Stimulated activated CD4-positive, alpha-beta T cell treated with anti-CD3 and anti-CD28 coated beads, Interleukin-4, amount 100 ng/mL, for 48 hours (primary cell): ENCODE measurements at places on chromosomes 6 and 20.

- no peak for DNase-seq
Observed at GRCh38 chr20:46563860-46564221, 13.4 kb upstream of the OCSTAMP start.

DNA sequence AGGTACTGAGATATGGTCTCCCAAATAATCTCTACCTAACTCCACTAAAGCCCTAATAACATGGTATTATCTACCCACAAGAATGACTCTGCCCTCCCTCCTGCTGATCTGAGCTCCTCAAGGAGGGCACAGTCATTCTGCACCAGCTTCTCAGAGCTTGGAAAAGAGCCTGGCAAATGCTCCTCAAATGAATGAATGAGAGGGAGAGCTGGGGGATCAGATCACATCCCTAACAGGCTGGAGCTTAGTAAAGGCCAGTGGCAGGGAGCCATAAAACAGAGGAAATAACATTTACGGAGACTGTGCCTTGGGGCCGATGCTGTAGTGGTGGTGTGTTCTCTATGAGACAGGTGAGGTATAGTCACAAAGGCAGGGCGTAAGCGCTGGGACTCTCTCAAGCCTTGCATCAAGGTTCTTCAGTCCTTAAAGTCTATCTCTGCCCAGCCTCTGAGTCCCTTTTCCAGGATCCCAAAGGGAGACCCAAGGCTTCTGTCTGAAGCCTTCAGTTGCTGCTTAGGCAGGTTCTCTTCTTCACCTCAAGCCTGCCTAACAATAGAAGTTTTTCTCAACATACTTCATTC is 7.2 kb upstream of the NNAT start:
- no peak for DNase-seq

GRCh38 chr6:108027594-108027993 is 46.9 kb downstream of the OSTM1 start:
- DNase-seq: no peak

- no peak for DNase-seq
Observed at GRCh38 chr6:99761711-99762110, 155.1 kb downstream of the PRDM13 start.

DNA sequence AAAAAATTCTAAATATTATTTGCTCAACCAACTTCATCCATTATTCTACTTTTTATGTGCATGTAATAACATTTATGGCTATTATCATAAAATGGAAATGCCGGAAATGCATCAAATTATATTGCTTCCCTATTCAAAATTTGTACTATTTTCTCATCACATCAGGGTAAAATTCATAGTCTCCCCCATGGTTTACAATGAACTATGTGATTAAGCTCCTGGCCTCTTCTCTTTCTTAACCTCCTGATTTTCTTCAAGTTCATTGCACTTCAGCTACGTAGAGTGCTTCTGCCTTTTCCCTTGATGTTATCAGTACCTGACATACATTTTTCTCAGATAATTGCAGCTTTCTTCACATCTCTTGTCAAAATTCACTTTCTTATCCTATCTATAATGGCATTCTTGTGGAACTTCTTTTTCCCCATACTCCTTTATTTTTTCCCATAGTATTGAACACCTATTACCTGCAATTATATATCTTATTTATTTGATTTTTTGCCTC is 699.1 kb upstream of the ADGRB3 start:
- DNase-seq: no peak

DNA sequence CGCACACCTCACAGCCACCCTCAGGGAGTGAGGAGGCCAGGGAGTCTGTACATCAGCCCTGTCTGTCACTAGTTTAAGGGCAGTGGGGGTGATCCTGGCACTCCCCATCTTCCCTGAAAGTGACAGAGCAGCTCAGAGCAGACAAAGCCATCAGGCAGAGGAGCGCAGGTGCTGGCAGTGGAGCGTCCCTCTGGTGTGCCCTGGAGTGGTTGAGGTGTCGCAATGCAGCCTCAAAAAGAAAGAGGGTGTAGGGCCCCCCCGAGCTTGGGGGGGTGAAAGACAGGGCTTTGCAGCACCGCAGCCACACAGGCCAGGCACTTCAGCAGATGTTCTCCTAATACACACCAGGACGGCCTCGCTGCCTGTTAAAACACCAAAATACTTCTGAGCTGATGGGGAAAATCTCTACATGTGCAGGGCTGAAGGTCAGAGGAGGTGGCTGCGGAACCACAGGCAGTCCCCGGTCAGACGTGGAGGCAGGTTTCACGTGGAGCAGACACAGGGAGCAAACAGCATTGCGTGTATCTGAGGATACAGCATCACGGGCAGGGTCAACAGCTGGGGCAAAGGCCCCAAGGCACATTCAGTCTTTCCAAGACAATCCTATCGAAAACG is 69.5 kb downstream of the PREX1 start:
- no peak for DNase-seq

GRCh38 chr6:152206072-152206818 is 398.8 kb downstream of the ESR1 start:
- peak; percentile 45 for DNase-seq

DNA sequence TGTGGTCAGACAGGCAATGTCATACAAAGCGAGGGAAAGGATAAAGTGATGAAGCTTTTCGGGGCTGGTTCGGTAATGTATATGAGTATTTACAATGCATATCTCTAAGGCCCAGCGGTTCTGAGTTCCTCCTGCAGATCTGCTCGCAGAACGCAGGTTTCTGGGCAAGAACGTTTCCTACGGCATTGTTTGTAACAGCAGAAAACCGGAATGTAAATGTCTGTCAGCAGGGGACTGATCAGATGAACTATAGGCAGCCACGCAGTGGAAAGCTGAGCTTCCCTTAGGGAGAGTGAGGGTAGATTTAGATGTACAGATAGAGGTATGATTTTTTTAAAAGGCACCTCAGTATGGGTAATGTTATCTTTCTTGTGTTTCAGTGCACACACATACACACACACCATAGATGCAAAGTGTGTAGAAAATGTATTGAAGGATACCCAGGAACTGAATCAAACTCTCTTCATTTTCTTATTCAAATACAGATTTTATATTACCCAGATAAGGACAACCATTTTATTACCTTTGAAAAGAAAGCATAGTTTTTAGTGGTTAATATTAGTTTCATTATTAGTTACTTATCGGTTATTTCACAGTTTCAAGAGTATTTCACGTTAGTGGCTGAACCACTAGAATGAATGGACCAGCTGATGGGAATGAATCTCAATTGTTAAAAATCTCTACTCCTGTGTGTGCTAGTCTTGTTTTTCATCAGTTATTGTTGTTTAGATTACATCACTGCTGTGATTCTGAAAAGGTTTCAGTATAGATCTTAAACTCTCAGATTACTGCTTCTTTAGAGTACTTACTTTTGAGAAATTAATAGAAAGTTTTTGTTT is 56.2 kb downstream of the SNX9 start:
- DNase-seq: no peak

DNA sequence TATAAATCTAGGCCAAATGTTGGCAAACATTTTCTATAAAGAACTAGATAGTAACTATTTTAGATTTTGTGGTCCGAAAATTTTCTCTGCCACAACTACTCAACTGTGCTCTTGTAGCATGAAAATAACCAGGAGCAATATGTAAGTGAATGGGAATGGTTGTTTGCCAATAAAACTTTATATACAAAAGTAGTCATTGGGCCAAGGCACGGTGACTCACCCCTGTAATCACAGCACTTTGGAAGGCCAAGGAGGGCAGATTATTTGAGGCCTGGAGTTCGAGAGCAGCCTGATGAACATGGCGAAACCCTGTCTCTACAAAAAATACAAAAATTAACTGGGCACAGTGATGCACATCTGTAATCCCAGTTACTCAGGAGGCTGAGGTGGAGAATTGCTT is 617.1 kb downstream of the EPM2A start:
- no peak for DNase-seq

- DNase-seq: no peak
Observed at GRCh38 chr20:41047279-41047974, 18.8 kb downstream of the TOP1 start.

DNA sequence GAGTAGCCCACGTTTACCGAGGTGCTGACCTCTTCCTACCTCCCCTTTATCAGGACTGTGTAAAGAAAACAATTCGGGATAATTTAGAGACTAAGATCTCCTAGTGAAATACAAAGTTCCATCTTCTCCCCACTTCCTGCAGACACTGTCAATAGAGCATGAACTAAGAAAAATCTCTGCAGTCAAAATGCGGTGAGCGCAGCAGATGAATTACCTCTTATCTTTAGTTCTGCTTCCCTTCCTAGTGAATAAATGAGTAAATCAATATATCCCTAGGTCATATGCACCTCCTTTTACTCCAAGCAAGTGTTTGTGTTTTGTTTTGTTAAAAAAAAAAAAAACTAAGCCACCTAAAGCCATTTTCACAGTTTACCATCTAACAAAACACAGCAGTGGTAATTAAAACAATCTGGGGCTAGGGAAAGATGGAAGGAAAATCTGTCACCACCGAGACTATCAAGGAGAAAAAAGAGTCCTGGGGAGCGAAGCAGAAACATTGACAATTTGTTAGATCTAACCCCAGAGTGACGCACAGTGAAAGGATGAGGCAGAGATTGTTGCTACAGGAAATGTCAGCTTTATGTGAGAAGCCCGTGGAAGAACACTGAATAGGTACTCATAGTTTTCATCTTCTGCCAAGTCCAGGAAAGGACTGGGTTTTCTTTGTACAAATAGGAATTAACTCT is 159.4 kb upstream of the SPTLC3 start:
- no peak for DNase-seq

GRCh38 chr6:107523054-107523791 is 33.3 kb downstream of the SOBP start:
- DNase-seq: no peak

- DNase-seq: no peak
Observed at GRCh38 chr20:50303573-50304500, 113.2 kb downstream of the CEBPB start.

GRCh38 chr20:35180266-35180665 is 8.4 kb downstream of the PROCR start:
- no peak for DNase-seq

DNA sequence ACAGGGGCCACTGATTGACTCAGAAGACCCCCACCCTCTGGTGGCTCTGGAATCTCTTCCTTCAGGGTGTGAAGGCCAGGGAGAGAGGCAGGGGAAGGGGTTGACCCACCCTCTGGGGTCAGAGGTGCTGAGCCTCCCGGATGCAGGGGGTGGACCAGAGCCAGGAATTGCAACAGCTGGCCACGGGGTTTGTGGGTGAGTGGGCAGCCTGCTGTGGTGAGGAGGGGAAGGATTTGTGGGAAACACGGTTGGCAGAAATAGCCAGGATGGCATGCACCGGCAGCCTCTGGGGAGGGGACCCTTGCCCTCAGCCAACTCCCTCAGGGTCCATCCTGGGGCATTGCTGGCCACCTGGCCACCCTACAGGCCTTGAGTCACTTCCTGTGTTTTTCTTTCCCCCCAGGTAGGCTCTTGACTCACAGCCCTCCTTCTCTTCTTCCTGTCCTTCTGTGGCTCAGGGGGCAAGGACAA is 92.8 kb downstream of the MRPL14 start:
- DNase-seq: no peak

DNA sequence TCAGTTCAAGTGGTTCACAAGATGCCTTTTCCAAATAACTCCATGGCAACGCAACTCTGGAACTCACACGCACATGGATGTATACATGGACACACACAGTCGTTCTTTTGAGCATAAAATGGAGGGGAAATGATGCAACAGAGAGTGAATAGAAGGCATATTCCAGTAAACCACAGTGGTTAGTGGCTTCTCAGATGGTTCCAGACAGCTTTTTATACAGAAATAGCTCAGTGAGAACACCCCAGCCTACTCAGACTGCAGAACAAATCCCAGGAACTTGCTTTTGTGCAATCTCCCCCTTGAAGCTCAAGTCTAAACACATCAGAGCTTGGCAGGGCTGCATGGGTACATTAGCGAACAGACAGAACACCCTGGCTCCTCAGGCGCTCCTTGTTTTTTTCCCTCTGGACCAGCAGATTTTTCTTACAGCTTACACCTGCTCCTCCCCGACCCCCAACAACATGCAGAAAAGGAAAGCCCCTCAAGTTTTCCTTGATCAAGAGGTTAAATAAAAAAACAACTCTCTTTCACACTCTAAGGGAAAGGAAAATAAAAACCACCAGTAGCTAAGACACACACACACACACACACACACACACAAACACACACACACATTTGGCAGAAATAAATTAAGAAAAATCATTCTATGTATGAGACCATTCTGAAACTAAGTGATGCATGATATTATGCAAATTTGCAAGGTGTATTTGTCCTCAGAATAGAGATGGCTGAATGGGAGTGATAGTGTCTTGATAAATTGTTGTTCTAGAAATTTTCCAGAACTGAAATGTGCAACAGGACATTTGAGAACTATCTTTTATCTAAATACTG is 51.2 kb upstream of the RANBP9 start:
- no peak for DNase-seq

DNA sequence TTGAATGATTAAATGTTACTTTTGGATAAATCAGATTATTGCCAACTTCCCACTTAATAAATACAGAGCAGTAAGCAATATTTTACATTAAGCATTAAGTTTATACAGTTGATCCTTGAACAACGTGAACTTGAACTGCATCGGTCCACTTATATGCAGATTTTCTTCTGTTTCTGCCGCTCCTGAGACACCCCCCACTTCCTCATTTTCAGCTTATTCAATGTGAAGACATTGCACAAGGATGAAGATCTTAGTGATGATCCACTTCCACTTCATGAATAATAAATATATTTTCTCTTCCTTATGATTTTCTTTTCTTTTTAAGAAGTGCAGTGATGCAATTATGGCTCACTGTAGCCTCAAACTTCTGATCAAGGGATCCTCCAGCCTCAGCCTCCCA is 167.2 kb downstream of the LINC00237 start:
- DNase-seq: no peak

DNA sequence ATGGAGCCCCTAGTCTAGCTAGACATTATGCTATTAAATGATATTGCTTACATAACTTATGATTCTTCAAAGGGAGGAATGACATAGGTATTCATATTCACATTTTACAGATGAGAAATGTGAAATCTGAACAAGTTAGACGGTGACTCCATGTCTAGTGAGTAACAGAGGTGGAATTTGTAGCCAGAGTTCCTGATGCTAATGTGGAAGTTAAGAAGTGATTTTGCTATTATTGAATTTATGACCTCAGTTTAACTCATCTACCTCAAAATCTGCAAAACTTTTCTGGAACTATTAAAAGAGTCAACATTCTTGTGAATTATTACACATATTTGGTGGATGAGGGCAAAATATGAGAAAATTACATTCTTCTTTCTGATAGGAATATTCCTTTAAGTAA is 347.6 kb upstream of the MMS22L start:
- no peak for DNase-seq

DNA sequence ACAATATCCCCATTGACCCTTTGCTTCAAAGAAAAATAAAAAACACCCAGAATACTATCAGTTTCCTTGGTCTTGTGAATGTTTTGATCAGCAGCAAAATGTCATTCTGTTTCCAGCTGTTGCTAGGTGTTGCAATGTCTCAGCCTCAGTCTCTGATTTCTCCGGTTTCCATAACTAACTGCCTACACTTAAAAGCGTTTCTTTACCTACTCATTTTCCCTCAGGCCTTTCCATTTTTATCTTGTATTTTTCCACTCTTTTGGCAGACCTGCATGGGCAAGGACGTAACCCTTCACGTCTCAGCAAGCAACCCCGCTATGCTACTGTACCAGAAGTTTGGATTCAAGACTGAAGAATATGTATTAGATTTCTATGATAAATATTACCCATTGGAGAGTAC is 49.4 kb downstream of the KAT14 start:
- no peak for DNase-seq

- no peak for DNase-seq
Observed at GRCh38 chr6:128240024-128240428, 280.4 kb downstream of the PTPRK start.
